ENCODE measurements at places on chromosomes 3 and 15.
A peak's percentile ranks its signal among the peaks of the same experiment; 100 is the strongest.

DNA sequence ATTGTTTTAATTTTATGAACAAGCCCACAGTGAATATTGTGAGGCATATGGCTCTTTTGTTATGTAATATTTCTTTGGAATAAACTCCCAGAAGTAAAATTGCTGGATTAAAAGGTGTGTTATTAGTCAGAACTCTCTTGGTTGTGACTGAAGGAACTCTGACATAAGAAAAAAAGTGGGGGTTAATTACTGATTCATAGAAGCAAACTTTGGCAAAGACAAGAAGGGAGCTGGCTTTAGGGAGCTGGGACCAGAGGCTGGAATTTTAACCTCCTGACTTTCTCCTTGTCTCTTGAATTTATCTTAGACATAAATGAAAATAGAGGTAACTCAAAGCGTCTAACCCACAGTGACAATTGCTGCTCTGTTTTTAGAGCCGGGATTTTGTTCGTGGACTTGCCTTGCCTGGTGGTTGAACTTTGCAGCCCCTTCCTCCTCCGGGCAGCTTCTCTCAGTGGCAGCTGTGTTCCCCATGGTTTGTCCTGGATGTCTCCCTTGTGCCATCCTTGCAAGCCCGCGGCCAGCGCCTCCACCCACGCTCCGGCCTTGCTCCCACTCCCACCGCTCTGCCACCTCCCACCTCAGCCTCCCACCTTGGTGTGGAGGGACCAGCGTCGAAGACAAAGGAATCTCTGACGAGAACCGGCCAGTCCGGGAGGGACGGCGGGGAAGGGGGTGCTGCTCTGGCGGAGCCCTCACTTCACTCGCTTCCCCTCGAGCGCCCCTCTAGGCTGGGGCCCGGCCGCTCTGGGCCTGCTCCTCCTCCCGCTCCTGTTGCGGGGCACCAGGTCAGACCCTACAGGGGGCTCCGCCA, 28.0 kb downstream of the ARHGAP31 start:
- no peak for DNase-seq

- no peak for DNase-seq
Measured at GRCh38 chr15:99239545-99240198, 9.7 kb downstream of the TTC23 start.

DNA sequence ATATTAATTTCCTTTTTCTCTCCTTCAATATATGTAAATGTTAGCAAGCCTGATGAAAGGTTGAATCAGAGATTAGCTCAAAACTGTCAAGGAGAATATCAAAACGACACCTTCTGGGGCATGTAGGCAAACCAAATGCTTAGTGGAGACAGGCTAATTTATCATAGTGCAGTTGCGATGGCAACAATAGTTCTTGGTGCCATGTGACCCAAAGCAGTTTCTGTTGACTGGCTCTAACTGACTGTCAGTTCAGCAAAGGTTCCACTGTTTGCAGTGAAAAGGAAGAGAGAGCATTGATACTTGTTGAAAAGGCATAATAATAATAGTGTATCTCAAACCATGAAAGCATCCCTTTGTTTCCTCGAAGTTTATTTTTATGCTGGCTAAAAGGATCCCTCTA, 513.9 kb downstream of the NLGN1 start:
- DNase-seq, result no peak

GRCh38 chr3:130823241-130823884, 70.5 kb upstream of the ATP2C1 start:
- DNase-seq, result no peak

DNA sequence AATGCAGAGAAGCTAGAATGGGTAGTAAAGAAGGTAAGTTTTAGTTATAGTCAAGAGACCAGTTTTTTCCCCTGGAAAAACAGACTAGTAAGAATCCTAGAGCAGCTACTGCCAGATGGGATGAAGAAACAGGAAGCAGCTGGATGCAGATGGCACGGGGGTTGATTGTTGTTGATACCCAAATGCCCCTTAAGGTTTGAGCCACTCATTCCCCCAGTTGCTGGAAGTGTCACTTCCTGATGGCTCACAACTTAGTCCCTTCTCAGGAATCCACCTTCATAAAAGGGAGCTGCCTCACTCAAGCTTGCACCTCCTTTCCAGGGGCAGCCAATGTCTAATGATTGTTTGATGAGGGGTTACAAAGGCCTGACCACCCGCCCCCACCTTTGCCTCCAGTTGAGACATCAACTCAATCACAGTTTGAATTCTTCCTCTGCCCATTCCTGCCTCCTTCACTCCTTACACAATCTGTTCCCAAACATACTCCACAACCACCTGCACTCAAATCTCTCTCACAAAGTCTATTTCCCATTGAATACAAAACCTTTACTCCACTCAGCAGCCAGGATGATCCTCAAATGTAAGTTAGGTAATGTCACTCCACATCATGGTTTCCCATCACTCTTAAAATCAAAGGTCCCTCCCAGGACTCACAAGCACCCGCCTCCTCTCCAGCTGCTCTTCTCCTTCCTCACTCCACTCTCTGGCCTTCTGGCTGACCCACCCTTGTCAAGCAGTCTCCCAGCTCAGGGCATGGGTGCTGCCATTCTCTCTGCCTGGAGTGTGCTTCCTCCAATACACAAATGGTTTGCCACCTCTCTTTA, 450.1 kb upstream of the THBS1 start:
- DNase-seq, result no peak

GRCh38 chr15:85073556-85074194, 92.0 kb downstream of the PDE8A start:
- DNase-seq, result peak; percentile 4

GRCh38 chr15:68433551-68433950, 1.6 kb upstream of the ITGA11 start:
- no peak for DNase-seq

DNA sequence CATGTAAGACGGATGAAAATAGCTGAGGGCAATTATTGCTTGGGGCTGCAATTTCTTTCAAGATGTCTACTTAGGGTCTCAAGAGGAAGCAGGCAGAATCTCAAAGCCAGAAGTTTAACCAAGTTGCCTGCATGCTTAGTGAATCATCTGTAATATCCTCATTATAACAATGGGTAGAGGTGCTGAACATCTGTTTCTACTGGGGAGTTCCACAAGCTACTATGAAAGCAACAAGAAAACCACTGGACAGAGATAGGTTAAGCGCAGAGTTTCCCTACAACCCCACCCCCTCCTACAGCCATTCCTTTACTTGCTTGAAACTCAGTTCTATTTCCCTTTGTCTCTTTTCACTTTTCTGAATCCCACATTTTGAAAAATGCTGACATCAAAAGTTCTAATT, 759.4 kb upstream of the GBE1 start:
- DNase-seq, result no peak

GRCh38 chr3:132348531-132348930, 31.3 kb downstream of the ACP3 start:
- no peak for DNase-seq

DNA sequence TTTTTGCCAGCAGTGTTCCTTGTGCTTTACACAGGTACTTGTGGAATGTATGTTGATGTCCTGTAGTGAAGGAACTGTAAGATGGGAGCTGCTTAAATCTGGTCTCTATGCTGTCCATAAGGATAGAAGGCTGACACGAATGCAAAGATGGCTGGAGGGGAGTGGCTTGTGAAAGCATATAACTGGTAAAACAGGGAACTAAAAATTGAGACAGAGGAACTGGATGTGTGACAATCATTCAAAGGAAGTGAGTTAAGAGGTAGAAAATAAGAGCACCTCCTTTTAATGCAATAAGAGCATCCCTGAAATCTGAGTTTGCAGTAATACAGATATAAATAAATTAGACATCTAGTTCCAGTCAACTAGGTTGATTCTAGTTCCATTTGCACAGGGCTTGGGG, 35.2 kb downstream of the RNF13 start:
- no peak for DNase-seq

GRCh38 chr15:67784090-67784781, 41.1 kb upstream of the SKOR1 start:
- DNase-seq, result peak; percentile 54

DNA sequence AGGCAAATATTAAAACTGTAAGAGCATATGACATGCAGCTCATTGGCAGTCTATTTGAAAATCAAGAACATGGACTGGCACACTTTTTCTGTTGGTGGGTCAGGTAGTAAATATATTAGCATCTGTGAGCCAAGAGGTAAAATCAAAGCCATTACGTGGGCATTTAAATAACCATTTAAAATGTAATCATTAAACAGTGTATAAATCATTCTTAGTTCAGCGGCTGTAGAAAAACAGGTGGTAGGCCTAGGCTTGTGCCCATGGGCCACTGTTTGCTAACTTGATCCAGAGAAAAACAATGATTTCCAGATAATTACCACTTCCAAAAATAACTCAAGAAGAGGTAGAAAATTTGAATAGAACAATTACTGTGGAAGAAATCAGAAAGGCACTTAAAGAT, 105.1 kb downstream of the CHST2 start:
- DNase-seq, result no peak

DNA sequence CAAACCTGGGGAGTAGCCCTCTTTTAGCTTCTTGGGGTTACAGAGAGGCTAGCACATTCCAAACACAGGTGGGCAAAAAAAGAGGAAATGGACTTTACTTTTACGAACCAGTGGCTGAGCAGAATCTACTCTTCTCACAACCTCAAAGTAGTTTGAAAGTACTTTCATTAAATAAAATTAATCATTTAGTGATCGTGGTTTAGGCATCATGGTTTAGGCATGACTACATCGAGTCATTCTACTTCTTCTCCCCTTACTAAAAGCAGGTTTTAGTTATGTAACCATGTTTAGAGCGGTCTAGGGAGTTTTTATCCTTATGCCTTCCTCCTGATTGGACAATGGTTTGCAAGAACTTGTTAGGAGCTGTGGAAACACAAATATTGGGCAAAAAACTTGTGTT, 2.5 kb upstream of the GREM1 start:
- DNase-seq, result no peak

- no peak for DNase-seq
Measured at GRCh38 chr15:53072077-53072476, 281.9 kb upstream of the ONECUT1 start.

- no peak for DNase-seq
Measured at GRCh38 chr15:48432688-48433087, 101.5 kb downstream of the DUT start.

GRCh38 chr3:144036498-144036897, 64.9 kb downstream of the DIPK2A start:
- no peak for DNase-seq

DNA sequence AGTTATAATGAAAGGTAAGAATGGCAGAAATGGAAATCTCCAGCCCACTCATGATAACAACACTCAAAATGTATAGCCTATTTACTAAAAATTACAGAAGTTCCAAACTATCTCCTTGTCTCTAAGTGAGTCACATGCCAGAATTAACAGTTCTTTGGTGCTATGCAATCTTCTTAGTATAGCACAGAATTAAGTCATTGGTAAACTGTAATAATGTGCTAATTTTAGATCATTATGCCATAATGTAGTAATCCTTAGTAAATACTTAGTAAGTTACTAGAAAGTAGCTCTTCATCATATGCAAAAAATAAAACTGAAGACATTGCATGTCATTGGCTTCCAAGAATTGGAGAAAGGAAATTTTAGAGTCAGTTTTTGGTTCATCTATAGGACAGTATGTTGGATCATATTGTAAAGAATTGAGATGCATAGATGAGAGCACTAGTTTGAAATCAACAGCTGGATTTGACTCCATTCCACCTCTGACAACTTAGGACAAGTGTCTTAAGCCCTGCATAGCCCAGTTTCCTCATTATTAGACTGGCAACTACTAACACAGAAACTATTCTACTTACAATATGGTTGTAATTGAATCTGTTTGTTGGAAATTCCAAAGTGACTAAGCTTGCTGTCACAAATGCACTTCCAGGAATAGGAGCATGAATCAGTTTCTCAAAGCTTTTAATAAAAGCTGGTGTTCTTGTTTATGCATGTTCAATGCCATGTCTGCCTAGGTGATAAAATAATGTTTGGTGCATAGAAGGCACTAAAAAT, 40.1 kb upstream of the CD47 start:
- no peak for DNase-seq

- DNase-seq, result peak; percentile 20
Measured at GRCh38 chr3:25783661-25784512, 644 bp upstream of the NGLY1 start.

GRCh38 chr3:38124324-38125122, 12.4 kb downstream of the ACAA1 start:
- no peak for DNase-seq

GRCh38 chr3:46141813-46142212, 66.3 kb downstream of the CCR1 start:
- no peak for DNase-seq

DNA sequence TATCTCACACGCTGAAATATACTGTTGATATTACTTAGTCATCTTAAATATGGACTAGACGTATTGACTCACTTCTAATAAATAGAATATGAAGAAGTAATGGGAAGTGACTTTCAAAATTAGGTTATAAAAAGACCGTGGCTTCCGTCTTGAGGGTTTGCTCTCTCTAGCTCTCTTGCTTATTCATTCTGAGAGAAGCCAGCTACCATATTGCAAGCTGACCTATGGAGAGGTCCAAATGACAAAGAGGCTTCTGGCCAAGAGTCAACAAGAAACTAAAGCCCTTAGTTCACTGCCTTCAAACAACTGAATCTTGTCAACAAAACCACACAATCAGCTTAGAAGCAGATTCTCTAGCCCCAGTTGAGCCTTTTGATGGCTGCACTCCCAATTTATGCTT, 46.1 kb downstream of the SLC9C1 start:
- DNase-seq, result no peak

DNA sequence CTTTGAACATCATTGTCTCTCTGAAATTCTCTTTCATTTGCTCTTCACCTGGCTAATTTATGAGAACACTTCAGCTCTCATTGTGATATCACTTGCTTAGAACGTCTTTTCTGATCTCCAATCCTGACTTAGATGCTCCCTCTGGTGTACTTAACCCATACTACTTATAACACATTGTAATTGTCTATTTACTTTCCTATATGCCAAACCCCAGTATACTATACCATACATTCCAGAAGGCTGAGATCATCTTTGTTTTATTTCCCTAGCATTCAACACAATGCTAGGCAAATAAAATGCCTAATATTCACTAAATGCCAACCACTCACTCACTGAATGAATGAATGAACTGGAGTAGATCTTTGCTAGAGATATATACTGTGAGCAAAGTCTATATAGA, 27.0 kb upstream of the PEX5L start:
- no peak for DNase-seq

Data from GM19239 (cell line).